ENCODE measurements at places on chromosomes 13 and 19.

DNA sequence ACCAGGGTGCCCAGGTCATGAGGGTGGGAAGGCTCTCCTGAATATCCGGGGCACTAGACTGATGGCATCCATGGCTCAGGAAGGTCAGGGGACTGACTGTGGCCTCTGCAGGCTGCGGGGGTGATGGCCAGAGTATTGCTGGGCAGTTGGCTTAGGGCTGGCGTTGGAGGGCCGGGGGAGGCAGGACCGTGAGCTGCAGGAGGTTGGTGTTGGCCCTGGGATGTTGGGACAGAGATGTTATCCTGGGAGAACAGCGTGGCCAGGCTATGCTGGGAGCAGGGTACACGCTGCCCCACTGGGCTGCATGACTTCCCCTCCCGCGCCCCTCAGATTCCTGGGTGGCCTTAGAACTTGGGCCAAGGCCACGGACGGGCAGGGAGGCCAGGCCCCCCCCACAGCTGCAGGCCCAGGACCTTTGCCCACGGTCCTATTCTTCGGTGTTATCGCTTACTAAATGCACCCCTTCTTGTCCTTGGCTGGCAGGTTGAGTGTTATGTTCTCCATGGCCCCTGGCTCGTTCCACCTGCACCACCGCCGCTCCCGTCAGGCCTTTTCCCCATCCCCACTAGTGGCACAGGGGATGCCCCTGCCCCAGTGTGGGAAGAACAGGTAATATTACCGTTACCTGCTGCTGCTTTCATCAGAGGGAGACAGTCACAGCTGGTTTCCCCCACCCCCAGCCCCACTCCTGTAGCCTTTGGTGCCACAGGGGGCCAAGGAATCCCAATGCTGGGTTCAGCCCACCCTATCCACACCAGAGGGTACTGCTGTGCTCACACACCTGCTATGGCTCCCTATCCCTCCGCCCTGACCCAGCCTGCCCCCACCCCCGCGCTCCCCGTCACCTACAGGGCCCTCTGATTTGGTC lies 3.2 kb upstream of the ISYNA1 start:
- peaks cover 33% of the 10 kb centered on the region for H3K36me3 ChIP-seq
- no peaks in the 10 kb centered on the region for H3K27me3 ChIP-seq
- DNase-seq, result no peak
- peaks cover 19% of the 10 kb centered on the region for H3K4me1 ChIP-seq
- H3K27ac ChIP-seq, result no peak overlapping the region

DNA sequence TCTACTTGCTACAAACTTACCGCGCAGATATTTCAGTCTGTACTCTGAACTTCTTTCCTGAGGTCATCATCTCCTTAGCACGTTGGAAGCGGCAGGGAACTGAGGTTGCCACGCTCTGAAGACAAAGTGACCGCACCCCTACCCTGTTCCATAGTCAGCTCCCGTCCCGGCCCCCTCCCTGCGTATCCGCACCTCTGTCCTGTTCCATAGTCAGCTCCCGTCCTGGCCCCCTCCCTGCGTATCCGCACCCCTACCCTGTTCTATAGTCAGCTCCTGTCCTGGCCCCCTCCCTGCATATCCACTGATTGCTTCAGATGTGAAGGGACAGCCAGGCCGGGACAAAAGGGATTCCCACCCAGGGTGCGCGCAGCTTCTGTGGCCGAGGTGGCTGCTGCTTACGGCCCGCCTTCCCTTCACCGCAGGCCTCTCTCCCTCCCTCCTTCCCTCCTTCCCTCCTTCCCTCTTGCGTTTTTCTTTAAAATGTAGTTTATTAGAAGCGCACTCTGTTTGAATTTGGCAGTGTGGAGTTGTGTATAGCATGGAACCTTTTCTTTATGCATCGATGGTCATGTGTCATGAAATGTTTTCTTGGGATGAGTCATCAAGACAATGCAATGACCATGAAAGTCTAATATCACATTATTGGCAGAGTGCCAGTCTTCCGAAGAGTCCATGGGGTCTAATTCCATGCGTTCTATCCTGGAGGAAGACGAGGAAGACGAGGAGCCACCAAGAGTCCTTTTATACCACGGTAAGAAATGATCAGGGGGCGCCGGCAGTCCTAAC lies 21.9 kb upstream of the NDUFS7 start:
- H3K36me3 ChIP-seq, result peaks cover 69% of the 10 kb centered on the region
- H3K4me3 ChIP-seq, result peak overlapping the region; percentile 31
- H3K4me1 ChIP-seq, result peaks cover 29% of the 10 kb centered on the region
- H3K27ac ChIP-seq, result peak overlapping the region; percentile 63
- H3K27me3 ChIP-seq, result no peaks in the 10 kb centered on the region

DNA sequence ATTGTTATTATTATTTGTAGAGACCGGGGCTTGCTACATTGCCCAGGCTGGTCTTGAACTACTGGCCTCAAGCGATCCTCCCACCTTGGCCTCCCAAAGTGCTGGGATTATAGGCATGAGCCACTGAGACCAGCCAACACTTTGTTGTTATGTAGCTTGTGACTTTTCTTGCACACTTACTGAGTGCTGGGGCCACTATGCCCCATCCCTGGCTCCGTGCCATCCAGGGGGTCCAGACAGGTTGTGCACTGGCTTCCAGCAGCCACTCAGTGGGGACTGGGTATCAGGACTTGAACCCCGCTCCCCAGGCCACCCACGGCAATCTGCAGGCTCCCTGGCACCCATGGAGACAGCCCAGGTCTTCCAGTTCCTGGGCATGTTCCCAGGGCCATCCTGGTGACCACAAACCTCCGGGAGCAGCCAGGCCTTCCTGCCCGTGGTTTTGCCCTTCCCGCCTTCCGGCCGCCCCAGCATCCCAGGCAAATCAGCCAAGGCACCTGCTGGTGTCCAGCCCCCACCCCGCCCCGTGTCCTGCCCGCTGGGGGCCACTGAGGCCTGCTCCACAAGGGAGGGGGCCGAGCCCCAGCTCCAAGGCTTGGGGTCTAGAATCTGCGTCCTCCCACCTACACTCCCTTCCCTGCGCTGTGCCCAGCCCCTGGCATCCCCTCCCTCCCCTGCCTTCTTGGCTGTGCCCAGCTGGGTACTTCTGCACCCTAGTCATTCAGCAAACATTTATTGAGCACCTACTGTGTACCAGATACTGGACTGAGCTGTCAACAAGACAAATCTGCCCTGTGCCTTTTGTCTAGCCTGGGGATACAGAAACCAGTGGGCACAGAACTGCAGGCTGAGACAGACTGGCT lies 23.7 kb upstream of the SEMA6B start:
- DNase-seq, result no peak
- no peaks in the 10 kb centered on the region for H3K36me3 ChIP-seq
- no peak overlapping the region for H3K4me3 ChIP-seq
- peaks cover 12% of the 10 kb centered on the region for H3K4me1 ChIP-seq
- peaks cover 80% of the 10 kb centered on the region for H3K27me3 ChIP-seq

DNA sequence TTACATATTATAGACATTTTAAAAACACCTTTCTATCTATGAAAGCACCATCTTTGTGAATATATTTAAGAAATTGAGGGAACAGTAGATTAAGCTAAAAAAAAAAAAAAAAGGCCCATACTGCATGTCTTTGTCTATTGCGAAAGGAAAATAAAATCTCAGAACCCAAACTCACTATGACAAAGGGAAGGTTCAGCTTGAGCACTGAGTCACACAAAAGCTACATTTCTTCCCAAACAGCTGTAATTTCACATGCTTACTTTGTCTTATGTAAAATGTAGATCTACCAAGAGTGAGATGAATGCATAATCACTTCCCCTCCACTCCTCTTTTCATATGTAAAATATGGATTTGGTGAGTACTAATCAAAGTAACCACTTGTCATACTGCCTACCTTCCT lies 640.1 kb upstream of the KLF12 start:
- no peak overlapping the region for H3K4me3 ChIP-seq
- no peaks in the 10 kb centered on the region for H3K27me3 ChIP-seq
- H3K27ac ChIP-seq, result no peak overlapping the region
- DNase-seq, result no peak
- no peaks in the 10 kb centered on the region for H3K4me1 ChIP-seq

DNA sequence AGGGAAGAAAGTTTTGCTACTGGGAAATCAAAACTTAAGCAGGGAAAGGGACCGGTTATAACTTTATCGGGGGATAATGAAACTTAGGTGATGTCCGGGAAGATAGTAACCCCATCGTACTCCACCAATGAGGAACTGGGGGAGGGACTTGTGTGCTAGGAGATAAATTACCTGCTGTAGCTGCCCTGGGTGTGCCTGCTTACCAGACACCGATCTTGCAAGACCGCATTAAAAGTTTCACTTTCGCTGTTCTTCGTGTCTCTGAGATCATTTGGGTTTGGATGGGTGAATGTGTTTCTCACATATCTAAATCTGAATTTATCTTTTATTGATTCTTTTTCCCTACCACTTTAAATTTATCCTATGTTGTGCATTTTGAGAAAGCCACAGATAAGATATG lies 381.4 kb downstream of the SLITRK6 start:
- H3K36me3 ChIP-seq, result no peaks in the 10 kb centered on the region
- DNase-seq, result no peak
- no peak overlapping the region for H3K4me3 ChIP-seq

DNA sequence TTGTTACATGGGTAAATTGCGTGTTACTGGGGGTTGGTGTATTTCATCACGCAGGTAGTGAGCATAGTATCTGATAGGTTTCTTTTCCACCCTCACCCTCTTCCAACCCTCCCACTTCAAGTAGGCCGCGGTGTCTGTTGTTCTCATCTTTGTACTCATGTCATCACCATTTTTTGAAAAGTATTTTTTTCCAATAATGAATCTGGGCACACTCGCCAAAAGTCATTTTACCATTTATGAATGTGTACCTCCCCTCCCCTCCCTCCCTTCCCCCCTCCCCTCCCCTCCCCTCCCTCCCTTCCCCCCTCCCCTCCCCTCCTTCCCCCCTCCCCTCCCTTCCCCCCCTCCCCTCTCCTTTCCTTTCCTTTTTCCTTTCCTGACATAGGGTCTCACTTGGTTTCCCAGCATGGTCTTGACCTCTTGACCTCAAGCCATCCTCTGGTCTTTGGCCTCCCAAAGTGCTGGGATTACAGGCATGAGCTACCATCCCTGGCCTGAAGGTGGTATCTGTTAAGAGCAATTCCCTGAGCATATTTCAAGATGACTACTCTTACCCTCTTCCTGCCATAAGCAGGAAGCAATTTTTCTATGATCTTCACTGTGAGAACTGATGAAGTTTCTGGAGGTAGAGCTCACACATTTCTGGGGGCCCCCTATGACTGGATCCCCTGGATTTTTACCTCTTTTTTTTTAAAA lies 15.7 kb downstream of the ZNF627 start:
- H3K4me3 ChIP-seq, result no peak overlapping the region
- H3K27me3 ChIP-seq, result no peaks in the 10 kb centered on the region
- H3K27ac ChIP-seq, result no peak overlapping the region
- H3K4me1 ChIP-seq, result no peaks in the 10 kb centered on the region

- no peaks in the 10 kb centered on the region for H3K4me1 ChIP-seq
- H3K36me3 ChIP-seq, result peaks cover 59% of the 10 kb centered on the region
- DNase-seq, result peak; percentile 16
- H3K27me3 ChIP-seq, result no peaks in the 10 kb centered on the region
These were observed 121.3 kb downstream of the COL4A1 start for GRCh38 chr13:110185696-110186095.

DNA sequence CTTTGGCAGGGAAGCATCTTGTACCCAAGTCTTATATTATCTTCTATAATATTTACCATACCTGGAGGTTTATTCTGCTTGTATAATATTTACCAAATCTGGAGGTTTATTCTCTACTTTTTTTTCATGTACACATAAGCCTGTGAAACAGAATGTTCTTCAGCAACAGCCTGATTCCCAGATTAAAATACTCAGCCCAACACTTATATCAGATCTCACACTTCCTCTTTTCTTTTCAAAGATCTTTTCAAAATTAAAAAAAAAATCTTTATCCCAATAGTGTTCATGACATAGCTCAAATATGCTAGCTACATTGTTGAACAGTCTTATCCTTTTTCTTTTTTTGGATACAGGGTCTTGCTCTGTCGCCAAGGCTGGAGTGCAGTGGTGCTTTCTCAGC lies 300.7 kb downstream of the LMO7 start:
- no peak for DNase-seq
- H3K27me3 ChIP-seq, result no peaks in the 10 kb centered on the region
- H3K4me1 ChIP-seq, result peaks cover 9% of the 10 kb centered on the region
- no peaks in the 10 kb centered on the region for H3K36me3 ChIP-seq
- no peak overlapping the region for H3K27ac ChIP-seq
- H3K4me3 ChIP-seq, result no peak overlapping the region

DNA sequence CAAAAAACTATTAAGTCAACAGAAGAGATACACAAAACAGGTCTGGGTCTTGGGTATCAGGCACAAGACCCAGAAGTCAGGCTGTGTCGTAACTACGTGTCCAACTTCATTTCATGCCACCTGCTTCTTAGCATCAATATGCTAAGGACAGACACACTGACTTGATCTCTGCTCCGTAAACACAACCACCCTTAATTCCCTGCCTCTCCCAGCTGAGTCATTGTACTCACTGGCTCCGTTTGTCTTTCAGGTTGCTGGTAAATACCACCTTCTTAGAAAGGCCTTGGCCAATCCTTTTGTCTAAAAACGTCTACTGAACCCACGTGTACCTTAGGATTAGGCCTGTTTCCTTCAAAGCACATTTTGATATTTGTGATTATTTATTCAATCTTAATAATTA lies 726.2 kb downstream of the PCDH9 start:
- no peaks in the 10 kb centered on the region for H3K4me1 ChIP-seq
- H3K36me3 ChIP-seq, result no peaks in the 10 kb centered on the region
- no peaks in the 10 kb centered on the region for H3K27me3 ChIP-seq
- no peak overlapping the region for H3K4me3 ChIP-seq
- no peak for DNase-seq

DNA sequence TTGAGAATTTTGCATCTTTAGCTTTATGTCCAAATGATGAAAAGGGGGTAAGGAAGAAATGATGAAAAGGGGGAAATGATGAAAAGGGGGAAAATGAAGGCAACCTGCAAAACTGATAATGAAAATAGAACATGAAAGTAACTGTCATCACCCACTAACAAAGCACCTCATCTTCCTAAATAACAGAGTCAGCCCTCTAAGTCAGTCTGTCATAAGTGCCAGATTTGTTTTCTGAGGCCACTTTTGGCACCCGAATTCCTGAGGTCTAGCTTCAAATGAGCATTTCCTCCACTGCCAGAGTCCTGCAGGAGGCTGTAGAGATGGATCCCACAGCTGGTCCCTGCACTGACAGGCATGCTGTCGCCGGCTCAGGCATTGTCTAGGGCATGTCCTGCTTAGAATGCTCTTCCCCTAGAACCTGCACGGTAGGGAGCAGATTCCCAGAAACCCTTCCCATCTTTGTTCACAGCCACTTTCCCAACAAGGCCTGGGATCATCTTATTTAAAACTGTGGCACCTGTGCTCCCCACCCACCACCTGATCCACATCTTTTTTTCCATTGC lies 25.3 kb downstream of the RAP2A start:
- no peaks in the 10 kb centered on the region for H3K36me3 ChIP-seq
- no peak for DNase-seq
- no peaks in the 10 kb centered on the region for H3K27me3 ChIP-seq

DNA sequence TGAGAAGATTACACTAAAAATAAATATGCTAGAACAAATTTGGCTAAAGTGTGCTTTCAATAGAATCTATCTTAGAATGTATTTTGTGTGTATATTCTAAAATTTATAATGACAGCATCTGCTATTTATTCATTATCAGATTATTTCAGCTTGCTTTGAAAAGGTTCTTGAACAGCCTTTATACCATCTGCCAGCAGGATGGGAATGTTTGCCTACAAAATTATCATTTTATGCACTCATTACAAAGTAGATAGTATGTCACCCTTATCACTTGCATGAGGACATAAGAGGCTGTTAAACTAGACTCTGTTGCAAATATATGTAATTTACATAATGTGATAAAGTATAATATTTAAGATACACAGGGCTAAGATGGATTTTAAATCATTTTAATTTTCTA lies 1286.9 kb upstream of the PCDH20 start:
- no peak for DNase-seq
- no peak overlapping the region for H3K4me3 ChIP-seq
- no peaks in the 10 kb centered on the region for H3K4me1 ChIP-seq
- H3K27ac ChIP-seq, result no peak overlapping the region
- H3K27me3 ChIP-seq, result no peaks in the 10 kb centered on the region
